Right ventricle myocardium inferior (tissue), 1 donor: ENCODE measurements at places on chromosomes 3 and 15. TPM values are rescaled to one million over a fixed set of nuclear protein-coding genes. Genes with fewer than 3 reads are reported as not detected.
A peak's percentile ranks its signal among the peaks of the same experiment; 100 is the strongest.

Gene NDN
- 40.0 TPM for total RNA-seq

DNA sequence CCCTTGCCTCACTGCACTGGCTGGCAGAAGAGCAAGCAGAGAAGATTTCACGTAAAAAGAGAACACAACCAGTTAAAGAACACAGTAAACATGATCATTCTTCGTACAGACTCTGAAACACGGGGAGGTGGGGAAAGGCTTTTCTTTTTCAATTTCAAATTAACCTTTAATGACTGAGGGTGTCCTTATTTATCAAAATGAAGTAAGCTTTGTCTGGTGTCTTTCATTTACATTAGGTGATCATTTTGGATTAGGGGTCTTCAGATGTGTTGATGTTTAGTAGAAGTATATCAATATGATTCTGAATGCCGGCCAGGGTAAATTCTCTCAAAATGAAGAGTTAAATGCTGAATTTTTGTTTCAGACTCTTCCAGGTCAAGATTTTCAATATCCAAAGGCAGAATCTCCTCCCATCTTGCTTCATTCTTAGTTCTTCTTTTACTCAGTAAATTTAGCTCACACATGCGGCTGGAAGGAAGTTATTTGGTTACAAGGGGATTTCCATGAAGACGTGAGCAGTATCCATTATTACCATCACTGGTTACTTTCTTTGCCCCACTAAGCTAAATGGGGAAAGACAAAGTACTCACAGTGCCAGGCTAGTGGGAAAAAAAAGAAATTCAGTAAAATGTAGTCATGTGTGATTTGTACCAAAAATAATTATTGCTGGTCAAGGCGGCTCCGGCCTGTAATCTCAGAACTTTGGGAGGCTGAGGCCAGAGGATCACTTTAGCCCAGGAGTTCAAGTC is 272.2 kb upstream of the NR2F2 start:
- DNase-seq: no peak

- DNase-seq: no peak
Measured at GRCh38 chr3:178205740-178206139, 330.5 kb upstream of the KCNMB2 start.

- DNase-seq: peak; percentile 87
Measured at GRCh38 chr3:149752051-149752787, at the start of gene COMMD2. COMMD2 (minus strand) TSS chr3:149752489; CDS start chr3:149752444, 45 bp downstream.

Gene CAND2
- total RNA-seq: 56.7 TPM

- no peak for DNase-seq
Measured at GRCh38 chr3:176523114-176523513, 674.2 kb downstream of the TBL1XR1 start.

Gene CHRM5
- total RNA-seq: not detected

Gene SRGAP3
- total RNA-seq: 6.1 TPM

- no peak for DNase-seq
Measured at GRCh38 chr3:171586274-171586673, 126.1 kb upstream of the TNIK start.

Gene GNAT1
- not detected for total RNA-seq

Gene ERICH6
- not detected for total RNA-seq

DNA sequence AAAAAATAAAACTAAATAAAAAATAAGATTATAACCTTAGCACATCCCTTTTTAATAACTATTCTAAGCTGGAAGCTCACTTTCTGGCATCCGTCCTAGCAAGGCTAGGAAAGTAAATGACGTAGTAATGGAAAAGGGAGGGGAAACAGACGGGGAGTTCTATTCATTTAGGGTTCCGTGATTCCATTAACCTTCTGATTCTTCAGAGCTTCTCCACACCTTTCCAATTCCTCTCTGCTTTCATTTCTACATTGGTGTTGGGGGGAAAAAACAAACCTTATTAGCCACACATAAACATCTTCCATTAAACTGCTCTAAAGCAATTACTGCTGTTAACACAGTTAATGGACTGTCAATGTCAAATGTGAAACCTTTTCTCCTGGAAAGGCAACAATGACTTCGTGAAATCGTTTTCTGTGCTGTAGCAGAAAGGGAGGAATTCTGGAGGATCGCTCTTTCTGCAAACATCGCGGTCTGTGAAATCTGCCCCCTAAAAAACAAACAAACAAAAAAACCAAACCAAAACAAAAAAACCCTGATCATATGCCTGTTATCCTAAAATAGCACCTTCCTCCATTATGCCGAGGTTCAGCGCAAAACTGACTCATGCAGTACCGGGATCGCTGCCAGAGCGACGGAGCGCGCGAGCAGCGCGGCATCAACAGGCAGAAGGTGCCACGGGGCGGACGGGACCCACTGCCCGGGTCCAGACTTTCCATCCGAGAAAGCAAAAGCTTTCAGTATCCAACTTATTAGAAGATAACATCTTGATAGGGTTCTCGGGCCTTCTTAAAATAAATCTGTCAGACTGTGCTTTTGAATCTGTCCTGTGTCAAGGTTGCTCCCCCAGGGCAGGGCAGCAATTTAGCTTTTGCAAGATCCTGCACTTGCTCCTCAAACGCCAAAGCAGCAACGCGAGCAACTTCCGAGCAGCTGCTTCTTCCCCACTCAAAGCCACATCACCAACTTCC is 156.2 kb downstream of the FGF12 start:
- peak; percentile 70 for DNase-seq

DNA sequence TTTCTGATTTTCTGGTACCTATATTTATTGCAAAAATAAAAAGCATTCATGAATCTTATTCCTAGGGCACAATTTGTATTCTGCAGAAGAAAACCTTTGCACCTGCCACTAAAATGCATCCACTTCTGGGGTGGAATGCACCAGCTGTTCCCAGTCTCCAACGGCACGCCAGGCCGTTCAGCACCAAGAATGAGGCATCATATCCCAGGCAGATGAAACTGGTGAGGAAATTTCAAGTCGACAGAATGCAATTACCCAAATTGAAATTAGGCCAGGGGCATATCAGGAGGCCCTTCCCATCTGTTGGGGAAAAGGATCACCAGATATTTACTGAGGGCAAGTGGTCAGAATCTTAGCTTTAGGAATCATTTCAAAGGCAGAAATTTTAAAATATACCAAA is 13.6 kb upstream of the RBMS3 start:
- DNase-seq: no peak

DNA sequence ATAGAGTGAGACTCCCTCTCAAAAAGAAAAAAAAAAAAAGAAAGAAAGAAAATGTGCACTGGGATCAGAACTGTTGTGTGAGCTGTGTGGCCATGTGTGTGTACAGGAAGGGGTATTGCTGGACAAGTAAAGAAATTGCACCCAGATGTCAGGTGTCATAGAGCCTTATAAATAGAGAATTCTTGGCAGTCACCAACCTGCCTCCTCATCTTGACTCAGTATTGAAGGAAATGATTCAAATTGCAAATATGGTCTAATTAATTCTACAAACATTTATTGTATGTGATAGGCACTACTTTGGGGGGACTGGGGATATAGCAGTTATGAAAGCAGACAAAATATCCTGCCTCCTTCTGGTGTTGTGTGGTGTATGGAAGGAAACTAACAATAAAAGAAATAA is 243.8 kb upstream of the TTC14 start:
- DNase-seq: no peak

Gene CCR8
- total RNA-seq: not detected

DNA sequence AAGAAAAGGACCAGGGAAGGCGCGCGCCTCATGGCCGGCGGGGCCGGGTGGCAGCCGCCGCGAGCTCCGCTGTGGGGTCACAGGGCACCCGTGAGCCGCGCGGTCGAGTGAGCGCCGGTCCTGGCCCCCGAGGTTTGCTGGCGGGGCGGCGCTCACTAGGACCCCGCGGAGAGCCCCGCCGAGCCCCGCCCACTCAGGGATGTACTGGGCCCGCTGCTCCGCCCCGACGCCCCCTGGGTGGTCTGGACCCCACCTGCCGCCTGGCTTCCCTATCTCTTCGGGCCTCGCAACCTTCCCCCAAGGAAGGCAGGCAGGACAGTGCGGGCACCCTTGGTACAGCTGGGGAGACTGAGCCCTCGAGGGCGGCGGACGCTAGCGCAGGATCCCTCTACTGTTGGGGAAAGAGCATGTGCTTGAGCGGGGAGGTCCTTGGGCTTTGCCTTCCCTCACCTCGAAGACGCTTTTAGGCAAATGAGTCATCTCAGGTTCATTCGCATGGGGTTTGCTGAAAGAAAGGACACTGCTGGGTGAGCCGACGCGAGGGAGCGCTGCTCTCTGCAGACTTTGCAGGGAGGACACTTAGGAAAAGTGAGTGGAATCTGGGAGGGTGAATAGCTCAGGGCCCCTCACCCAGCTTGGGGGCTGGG is at the start of gene CHRNB4:
Gene CHRNB4, minus strand, starts transcription at position 109 of the 647 bp plus-strand sequence. Its CDS starts 77 bp downstream, at position 32.
- no peak for DNase-seq

Gene TTC14
- 13.4 TPM for total RNA-seq

Gene ADGRG7
- total RNA-seq: not detected

DNA sequence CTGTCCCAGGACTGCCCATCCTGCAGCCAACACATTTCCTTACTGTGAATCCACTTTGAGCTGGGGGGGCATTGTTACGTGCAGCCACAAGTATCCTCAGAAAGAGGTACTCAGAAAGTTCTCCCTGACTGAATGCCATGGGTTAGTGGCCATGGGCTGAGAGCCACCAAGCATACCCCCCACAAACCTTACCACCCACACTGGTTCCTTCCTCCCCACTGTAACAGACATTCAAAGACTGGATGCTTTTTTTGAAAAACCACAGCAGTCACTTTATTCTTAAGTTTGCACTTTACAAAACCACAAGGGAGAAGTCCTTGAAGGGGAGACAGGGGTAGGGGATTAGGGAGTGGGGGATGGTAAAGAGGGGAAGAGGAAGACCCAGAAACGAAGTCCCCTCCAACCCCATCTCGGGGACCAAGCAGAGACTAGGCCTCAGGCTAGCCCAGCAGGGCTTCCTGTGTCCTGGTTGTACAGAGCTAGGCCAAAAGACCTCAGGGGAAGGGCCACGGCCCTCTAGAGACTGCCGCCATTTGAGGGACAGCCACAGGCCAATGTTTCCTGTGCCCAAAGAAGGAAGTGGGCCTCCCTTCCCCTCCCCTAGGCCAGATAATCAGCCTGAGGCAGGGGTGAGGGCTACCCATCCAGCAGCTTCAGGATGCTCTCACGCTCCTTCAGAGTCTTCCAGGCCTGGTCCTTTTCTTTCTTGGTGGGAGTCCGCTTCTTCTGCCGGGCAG is 10.1 kb upstream of the CAMK1 start:
- no peak for DNase-seq

Gene CIB1
- 73.2 TPM for total RNA-seq

DNA sequence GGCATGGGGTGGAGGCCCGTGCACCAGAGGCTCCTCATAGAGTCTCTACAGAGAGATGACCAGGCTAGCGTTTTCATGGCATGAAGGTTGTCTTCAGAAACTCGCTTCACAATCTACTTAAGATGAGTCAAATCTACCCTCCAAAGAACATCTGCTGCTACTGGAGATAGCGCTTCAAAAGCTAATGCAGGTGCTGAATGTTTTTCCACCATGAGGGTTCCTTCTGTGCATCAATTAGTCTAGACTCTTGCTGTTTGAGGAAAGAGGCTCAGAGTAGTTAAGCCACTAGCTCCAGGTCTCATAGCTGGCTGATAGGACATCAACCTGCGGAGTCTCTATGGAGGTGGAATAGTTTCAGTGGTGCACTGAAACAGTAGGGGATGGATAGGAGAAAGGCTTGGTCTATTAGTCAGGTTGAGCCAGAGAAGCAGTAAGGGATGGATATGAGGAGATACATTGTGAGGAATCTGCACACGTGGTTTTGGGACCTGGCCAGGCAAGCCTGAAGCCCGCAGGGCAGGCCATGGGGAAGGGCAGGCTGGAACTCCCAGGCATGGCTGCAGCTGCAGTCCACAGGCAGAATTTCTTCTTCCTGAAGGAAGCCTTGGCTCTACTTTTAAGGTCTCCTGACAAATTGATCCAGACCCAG is 117.5 kb downstream of the APBA2 start:
- no peak for DNase-seq

Gene PLS1
- total RNA-seq: 2.5 TPM

- no peak for DNase-seq
Measured at GRCh38 chr15:62306851-62307504, 141.9 kb upstream of the C2CD4B start.

Gene SH2D7
- not detected for total RNA-seq

Gene PRR23B
- not detected for total RNA-seq

Gene ISG20
- total RNA-seq: 1.8 TPM

GRCh38 chr15:36860792-36861191 is 239.6 kb downstream of the MEIS2 start:
- no peak for DNase-seq

Gene ASB7
- 5.3 TPM for total RNA-seq

Gene PLAAT1
- 4.2 TPM for total RNA-seq

Gene DNAH12
- total RNA-seq: not detected

Gene NGRN
- 122 TPM for total RNA-seq

Gene WDR93
- not detected for total RNA-seq

GRCh38 chr15:26702381-26702780 is 70.5 kb downstream of the GABRB3 start:
- no peak for DNase-seq

- no peak for DNase-seq
Measured at GRCh38 chr15:74263466-74263865, 27.3 kb downstream of the CCDC33 start.

- DNase-seq: no peak
Measured at GRCh38 chr3:30962493-30962892, 68.0 kb upstream of the GADL1 start.

GRCh38 chr3:98695796-98696195 is 67.3 kb upstream of the ST3GAL6 start:
- no peak for DNase-seq

- DNase-seq: no peak
Measured at GRCh38 chr3:142850395-142851023, 38.4 kb downstream of the PCOLCE2 start.

Gene IMPG2
- 0.14 TPM for total RNA-seq

Gene GRAMD2A
- not detected for total RNA-seq

- DNase-seq: no peak
Measured at GRCh38 chr3:131447349-131447748, 55.4 kb downstream of the MRPL3 start.

Gene RTP3
- not detected for total RNA-seq

DNA sequence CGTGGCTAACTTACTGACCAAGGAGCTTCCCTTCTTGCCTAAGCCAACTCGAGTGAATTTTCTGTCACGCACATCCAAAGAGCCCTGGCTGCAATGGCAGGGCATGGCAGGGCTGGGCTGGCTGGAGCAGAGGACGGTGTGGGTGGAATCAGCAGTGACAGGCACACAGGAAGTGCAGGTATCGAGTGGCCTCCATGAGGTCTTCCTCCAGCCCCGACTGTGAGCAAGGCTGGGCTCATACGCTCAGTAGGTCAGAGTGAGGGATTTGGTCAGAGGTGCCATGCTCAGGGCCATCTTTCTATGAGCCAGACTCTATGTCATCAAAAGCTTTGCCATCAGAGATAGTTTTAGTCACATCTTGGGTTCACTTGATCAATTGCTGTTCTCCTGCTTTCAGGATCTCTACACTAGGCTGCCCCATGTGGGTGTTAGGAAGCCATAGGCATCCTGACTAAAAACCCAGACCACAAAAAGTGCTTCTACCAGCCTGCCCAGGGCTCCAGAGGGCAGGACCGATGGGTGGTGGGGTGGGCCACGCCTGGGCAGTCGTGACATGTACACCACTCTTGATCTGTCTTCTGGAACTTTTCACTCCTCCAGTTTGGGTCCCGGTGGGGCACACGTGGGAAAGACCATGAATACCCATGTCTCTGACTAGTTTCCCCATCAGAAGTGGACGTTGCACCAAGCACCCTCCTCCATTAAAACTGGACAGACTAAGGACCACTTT is 22.6 kb upstream of the COMMD4 start:
- no peak for DNase-seq

GRCh38 chr15:85706779-85707518 is 87.8 kb downstream of the KLHL25 start:
- no peak for DNase-seq
